ENCODE measurements at places on chromosomes 11 and 22.

- no peak for DNase-seq
These were observed 1184.5 kb downstream of the BRD1 start for GRCh38 chr22:48643066-48643731.

DNA sequence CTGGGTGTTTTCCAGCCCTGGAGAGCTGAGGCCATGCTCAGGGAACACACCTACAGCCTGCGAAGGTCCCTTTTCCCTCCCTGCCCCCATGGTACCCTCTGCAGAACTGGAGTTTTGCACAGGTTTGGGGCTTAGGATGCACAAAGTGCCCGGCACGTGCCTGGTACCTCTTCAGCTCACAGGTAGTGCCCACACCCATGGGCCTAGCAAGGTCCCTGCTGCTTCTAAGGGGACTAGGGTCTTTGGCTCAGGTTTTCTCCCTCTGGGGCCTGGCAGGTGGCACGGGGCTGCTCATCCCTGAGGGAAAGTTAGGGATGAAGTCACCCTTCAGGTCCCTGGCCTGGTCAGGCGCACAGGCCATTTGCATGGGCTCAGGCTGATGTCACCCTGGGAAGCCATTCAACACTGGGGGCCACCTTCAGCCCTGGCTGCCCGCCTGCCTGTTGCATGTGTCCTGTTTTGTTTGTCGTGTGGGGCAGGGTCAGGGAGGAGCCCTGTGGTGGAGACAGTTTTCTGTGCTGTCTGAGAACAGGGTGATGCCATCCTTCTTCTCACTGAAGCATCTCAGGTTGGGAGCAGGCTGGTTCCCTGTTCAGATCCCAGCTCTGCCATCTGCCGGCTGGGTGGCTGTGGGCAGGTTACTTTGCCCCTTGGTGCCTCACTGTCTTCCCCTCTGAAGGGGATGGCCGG is 68.3 kb upstream of the CRYBB3 start:
- DNase-seq, result no peak

- no peak for DNase-seq
These were observed 6.5 kb upstream of the OOSP1 start for GRCh38 chr11:59931688-59932087.

GRCh38 chr11:118672846-118673245 is 6.6 kb downstream of the TREH start:
- DNase-seq, result no peak

- DNase-seq, result no peak
These were observed 60.9 kb upstream of the TENM4 start for GRCh38 chr11:79501707-79502106.

- no peak for DNase-seq
These were observed 10.2 kb downstream of the IRF7 start for GRCh38 chr11:605286-606129.

DNA sequence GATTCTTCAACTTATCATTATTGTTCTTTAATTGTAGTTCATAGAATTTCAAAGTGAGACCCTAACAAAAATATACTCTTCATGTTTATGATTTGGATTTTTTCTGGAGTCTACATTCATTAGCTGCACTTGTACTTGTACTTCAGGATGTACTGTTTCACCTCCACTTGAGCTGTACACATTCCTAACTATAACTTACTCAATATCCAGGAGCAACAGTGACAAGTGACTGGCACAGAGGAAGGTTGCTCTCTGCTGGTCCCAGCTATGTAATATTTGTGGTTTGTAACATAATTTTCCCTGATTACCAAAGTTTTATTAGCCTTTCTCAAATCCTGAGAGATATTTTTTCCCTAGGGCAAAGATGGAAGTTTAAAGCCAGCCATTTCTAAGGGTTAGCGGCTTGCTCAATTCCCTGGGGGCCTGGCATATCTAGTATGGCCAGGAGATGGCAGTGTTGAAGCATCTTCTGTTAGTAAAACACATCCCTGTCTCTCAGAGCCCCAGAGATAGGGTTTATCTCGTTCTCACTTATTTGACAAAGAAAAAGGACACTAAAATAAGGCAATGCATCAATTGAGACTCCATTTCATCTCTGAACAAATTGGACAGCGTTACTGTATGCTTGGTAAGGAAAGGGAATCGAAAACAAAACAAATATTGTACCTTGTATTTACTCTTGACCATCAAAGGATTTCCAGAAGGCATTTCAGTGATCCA is 14.2 kb downstream of the OR52A5 start:
- DNase-seq, result peak; percentile 80

DNA sequence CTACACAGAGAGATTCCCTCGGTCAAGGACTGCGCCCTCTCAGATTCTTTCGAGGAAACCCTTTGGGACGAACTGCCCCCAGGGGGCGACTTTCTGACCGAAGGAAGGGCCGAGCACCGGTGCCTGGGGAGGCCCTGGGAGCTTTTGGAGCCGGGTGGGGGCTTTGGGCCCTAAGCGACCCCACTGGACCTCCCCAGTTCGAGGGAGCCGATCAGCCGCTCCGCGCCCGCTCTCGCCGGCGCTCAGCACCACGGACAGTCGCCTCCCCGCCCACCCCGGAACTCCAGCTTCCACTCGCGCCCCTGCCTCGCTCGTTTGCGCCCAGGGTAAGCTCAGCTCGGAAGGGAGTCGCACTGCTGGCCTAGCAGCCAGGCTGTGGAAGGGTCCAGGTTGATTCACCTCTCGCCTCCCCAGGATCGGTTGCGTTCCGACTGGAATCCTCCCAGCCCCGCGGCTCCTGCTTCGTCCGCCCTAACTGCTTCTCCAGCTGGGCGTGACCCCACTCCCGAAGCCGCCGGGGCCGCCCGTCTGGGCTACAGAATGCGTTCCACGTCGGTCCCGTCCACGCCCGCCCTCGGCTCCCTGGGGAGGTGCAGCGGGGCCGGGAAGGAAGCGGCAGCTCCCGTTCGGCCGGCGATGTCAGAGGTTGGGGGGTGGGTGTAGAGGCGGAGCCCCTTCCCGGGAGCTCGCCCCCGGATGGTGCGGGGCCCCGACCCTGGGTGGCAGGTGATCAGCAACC is 428 bp downstream of the SCN3B start:
- peak; percentile 34 for DNase-seq

- no peak for DNase-seq
These were observed 3.3 kb downstream of the TCN2 start for GRCh38 chr22:30610299-30610698.

DNA sequence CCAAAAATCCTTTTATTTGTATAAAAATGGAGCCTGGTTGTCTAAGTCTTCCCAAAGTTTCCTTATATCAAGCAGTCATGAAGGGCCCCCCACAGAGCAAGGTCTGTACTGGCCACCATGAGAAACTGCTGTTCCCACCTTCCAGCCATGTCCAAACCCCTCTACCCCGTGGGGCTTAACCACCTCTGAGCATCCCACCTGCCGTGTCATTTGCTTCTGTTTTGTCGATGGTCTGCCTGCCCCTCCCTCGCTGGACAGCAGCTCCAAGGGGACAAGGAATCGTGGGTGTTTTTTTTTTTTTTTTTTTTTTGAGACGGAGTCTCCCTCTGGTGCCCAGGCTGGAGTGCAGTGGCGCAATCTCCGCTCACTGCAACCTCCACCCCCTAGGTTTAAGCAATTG is 11.1 kb upstream of the ANO1 start:
- DNase-seq, result no peak

DNA sequence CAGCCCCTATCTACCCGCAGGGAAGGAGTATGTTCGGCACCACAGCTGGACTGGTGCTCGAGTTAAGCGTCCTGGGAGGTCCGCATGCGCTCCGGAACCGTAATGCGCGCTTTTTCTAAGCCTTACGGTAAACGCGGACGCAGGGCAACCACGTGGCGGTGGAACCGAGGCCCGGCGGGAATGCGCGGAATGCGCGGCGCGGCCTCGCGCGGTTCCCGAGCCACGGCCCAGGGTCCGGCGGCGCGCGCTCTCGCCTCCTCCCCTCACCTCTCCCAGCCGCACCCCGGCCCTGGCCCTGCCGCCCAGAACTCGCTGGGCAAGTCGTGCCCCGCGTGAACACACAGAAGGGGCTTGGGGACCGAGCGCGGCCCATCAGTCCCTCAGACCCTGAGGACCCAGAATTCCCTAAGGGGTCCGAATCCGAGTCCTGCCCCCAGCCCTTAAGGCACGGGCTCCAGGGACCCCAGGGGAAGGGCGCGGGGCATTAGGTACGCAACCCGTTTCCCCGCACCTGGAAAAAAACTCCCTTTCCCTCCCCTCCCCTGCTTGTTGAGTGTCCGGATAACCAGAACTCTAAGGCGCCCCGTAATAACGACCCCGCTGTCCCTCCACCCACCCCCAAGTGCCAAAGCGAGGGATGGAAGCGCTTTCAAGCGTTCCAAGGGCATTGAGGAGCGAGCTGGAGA is 4.3 kb upstream of the CCND1 start:
- peak; percentile 94 for DNase-seq

- no peak for DNase-seq
These were observed 33.9 kb upstream of the TTLL12 start for GRCh38 chr22:43220625-43221380.

DNA sequence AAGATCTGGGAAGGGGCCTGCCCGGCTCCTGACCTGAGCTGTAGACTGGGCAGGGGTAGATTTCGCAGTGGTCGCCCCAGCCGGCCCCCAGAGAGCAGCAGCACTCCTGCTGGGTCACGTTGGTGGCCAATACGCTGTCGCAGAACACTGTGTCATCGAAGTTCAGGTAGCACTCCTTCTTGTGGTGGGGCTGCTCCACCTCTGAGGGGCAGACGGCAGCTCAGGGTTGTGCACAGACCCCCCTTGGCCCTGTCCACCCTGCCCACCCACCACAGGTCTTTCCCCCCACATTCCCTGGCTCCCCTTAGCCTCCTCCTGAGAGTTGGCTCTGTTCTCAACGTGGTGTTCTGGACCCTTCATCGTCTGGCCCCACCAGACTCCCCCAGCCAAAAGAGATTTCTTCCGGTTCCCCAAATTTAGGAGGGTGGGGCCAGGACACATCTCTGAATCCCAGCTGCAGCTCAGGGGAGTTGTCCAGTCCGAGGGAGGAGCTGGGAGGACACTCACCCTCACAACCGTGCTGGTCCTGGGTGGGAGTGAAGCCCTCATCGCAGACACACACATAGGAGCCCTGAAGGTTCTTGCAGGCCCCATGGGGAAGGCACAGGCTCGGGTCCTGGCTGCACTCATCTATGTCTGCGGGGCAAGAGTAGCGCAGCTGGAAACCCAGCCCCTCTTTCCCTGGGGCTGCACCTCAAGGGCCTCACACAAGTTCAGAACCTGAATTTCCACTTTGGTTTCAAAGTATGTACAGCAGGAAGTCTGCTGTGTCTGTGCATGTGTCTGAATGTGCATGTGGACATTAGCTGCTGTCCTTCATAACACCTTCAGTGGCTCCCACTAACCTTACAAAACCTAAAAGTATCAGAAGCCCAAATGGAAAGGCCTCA is 16.5 kb downstream of the SCYL1 start:
- DNase-seq, result no peak

DNA sequence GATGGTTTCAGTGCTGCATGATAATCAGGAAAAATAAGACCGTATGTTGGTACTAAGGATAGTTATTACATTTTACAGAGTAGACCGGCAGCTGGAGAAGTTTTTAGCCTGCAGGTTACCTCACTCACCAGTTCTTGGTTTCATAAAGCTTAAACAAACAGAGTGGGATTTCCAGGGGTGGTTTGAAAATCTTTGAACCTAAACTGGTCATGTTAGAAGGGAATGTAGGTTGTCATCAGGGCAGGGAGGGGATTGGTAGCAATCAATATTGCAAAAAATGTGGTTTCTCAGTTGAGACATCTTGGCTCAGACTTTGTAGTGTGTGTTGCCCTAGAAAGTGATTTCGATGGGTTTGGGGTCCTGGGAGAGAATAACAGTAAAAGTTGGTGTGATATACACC is 17.5 kb downstream of the EXT2 start:
- DNase-seq, result no peak

- DNase-seq, result no peak
These were observed 17.8 kb upstream of the FXYD2 start for GRCh38 chr11:117842131-117842941.

GRCh38 chr11:1638344-1638743 is 8.8 kb downstream of the KRTAP5-5 start:
- DNase-seq, result no peak

GRCh38 chr22:42536166-42536565 is 16.6 kb upstream of the RRP7A start:
- DNase-seq, result no peak

GRCh38 chr11:8638300-8638699 is 44.2 kb downstream of the TRIM66 start:
- no peak for DNase-seq

- peak; percentile 95 for DNase-seq
These were observed 39.6 kb downstream of the LIF start for GRCh38 chr22:30206944-30207343.

- no peak for DNase-seq
These were observed 46.4 kb upstream of the HEPHL1 start for GRCh38 chr11:93974759-93975158.

DNA sequence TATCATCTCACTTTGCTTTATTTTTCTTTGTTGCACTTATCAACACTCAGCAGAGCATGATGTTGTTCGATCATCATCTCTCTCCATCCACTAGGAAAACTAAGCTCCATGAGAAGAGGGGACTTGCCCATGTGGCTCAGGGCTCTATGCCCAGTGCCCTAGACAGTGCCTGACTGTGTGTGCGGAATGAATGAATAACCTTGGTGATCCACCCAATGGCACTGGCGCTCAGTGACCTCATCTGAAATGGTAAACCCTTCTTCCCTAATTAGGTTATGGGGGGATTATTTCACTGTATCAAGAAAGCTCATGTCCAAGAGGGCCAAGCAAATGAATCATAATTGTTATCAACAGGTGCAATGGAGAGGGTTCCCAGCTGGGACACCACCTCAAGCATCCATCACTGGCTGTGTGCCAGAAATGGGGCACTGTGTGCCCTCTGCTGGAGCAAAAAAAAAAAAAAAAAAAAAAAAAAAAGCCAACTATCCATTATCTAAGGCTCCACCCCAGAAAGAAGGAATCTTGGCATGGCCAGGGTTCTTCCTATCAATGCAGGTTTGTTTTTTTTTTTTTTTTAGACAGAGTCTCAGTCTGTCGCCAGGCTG is 172.6 kb downstream of the LARGE1 start:
- no peak for DNase-seq

GRCh38 chr22:41469218-41469851 is 418 bp downstream of the ACO2 start:
- no peak for DNase-seq

DNA sequence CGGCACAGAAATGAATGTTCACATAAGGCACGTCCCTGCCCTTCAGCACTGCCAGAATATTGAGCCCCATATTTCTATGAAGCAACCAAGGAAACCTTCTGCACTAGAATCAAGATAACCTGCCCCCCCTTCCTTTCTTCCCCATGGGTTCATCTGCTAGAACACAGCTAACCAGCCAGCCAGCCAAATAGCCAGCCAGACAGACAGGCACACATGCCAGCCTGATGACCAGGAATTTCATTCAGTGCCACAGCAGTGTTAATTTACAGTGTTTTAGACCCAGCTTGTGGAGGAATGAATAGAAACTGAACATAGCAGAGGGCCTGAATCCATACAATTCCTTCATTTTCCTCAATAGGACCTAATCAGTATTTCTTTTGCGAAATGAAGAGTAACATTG is 57.0 kb downstream of the TENM4 start:
- DNase-seq, result peak; percentile 41
